ENCODE measurements at places on chromosomes 5 and 9.

DNA sequence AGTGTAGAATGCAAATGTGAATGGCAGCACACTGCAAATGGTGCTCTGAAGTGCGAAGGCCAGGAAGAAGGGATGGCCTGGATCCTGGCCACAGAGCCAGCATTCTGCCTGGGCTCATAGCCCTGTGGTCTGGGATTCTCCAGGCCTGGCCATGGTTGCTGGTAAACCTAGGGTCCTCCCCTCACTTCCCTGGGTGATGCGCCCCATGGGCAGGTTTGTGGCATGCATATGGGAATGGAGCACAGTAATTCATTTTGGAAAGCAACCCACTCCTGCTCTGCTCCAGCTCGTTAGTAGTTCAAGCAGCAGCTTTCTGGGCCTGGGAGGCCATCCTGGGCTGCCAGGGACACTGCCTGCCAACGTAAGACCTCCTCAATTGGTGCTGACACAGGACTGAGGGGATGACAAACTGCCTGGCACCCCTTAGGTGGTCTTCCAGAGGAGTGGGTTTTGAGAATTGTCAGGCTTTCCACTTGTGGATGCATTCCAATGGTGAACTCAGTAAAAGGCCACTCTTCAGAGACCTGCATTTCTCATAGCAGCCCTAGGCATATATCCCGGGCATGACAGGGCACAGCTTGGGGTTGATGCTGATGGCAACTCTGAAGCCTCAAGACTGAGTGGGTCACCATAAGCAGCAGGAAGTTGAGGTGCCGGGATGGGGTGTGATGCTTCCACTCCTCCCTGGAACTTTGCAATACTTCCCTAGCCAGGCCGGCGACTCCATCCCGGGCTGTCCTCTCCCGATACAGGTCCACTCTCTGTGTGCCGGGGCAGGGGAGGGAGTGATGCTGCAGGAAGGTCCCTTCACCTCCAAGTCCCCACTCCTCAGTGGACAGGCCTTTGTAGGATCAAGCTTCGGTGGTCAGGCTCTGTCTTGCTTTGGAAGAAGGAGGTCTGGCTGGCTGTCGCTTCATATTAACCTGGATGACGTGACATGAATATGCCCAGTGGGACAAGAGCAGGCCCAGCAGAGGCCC lies 1.2 kb upstream of the SLC25A48 start:
- DNase-seq, result no peak

GRCh38 chr5:135185481-135186065 lies 151.5 kb upstream of the PITX1 start:
- no peak for DNase-seq

- DNase-seq, result no peak
Observed at GRCh38 chr5:114097570-114097969, 264.3 kb upstream of the KCNN2 start.

DNA sequence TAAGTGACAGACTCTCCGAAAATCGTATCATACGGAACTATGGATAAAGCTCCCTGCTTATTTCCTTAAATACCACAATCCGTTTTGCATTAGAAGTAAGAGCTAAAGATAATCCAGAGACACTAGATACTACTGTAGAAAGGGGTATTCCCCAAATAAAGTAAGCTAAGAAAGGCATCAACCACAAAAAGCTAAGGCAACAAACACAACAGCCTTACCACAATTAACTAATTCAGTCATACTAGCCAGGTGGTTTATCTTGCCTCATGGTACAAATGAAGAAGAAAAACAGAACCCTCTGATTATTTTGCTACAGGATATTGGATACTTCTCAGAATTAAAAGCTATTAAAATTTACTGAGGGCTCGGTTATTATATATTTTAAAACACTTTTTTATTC lies 14.1 kb downstream of the ERP44 start:
- no peak for DNase-seq

GRCh38 chr9:93456504-93456903 lies 3.1 kb upstream of the FAM120AOS start:
- DNase-seq, result peak; percentile 52

DNA sequence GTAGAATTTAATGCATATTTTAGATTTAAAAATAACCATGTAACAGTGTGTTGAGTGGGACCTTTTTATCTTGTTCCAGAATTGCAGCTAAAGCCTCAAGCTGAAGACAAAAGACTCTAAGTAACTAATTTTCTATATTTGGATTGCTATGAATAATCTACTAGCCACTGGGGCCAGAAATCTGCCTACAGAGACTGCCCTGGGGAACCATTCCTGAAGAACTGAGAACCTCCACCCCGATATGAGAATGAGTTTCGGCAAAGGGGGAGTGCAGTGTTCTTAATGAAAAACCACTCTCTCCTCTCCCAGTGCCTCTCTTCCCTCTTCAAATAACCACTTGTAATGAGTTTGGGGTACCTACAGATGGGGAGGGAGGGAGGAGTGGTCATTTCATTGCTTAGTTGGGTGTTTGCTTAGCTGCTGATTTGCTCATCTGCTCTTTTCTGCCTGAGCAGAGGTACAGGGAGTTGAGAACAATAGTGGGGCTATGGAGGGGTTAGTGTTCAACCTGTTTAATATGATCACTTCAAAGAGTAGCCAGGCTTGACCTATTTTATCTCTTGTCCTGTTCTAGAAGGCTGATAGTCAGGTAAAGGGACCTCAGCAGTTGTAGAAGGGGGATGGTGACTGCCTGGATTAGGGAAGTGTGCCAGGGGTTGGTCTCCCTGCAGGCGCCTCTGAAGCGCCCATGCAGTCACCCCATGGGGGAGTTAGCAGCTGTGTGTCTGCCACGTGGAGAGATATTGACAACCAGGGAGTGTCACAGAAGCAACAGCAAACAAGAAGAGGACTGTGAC lies 47.7 kb downstream of the ATG10 start:
- peak; percentile 12 for DNase-seq

GRCh38 chr5:144945503-144945902 lies 774.8 kb downstream of the KCTD16 start:
- DNase-seq, result no peak

GRCh38 chr9:93252116-93252780 lies 68.3 kb downstream of the WNK2 start:
- no peak for DNase-seq

GRCh38 chr5:176985516-176985915 lies 21.1 kb downstream of the UIMC1 start:
- DNase-seq, result no peak

- peak; percentile 68 for DNase-seq
Observed at GRCh38 chr9:127955294-127956015, 17.8 kb upstream of the DPM2 start.

DNA sequence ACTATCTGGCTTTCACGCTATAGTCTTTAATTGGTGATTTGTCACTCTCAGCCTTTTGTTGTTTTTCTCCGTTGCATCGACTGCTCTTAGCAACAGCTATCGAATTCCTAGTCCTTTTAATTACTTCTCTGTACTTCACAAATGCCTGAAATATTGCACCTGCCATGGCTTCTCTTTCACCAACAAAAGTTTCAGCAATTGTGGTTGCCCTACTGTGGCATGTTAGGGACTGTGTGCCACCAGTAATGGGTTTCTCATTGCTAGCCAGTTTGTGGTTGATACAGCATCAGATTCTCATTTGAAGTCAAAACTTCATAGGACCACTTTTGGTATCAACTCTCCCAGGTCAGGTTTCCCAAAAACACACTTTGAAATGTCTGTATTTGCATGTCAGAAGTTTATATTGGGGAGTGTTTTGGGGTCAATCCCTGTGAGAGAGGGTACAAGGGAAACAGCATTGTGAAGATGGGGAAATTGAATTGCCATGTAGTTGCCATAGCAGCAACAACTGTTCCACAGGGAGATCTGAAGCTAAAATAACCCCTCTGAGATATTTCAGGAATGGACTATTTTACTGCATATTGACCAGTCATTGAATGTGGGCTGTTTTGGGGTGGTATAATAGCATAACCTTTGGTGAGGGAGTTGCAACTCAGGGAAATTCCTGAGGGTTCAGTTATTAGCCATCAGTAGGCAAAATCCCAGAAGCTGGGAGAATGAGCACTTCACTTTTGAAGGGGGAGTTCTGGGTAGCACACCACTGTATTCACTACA lies 99.2 kb downstream of the WDR70 start:
- DNase-seq, result no peak

GRCh38 chr9:73014011-73014410 lies 61.2 kb upstream of the ALDH1A1 start:
- no peak for DNase-seq

DNA sequence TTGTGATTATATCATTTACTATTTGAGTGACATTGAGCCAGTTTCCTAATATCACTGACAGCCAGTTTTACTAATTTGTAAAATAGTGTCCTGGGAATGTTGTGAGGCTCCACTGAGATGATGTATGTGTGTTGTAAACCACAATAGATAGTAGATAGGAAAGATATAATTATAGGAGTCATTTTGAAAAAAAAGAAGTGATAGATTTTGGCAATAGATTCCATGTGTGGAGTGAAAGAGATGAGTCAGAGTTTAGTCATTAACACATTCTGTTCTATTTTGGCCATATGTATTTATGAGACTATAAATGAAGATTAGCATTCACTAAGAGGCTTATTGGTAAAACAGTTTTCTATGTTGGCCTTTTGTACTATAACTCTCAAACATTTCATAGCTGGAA lies 388.2 kb downstream of the FAM170A start:
- no peak for DNase-seq

DNA sequence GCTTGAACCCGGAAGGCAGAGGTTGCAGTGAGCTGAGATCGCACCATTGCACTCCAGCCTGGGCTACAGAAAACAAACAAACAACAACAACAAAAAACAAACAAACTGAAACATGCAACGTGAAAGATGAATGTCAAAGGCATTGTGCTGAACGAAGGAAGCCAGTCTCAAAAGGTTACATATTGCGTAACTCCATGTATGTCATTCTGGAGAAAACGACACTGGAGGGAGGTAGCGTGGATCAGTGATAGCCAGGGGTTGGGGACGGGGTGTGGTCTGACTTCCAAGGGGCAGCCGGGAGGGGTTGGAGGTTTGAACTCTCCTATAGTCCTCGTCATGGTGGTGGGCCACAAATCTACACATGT lies 12.1 kb upstream of the WDR5 start:
- no peak for DNase-seq

DNA sequence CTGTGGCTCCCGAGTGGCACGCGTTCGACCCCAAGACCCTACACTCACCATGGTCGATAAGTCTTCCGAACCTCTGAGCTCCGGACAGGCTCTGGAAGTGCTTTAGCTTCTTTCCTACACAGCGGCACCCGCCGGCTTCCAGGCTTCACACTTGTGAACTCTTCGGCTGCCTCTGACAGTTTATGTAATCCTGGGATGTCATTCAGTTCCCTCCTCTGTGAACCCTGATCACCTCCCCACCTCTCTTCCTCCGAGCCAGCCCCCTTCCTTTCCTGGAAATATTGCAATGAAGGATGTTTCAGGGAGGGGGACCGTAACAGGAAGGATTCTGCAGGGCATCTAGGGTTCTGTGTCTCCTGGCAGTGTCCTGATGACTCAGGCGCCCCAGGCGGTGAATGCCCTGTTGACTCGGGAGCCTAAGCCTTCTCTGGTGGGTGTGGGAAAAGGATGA lies at the start of gene CD14:
Gene CD14, minus strand, starts transcription at position 155 of the 451 bp plus-strand sequence. Its CDS starts 104 bp downstream, at position 51.
- DNase-seq, result peak; percentile 33

- no peak for DNase-seq
Observed at GRCh38 chr5:34564710-34565235, 91.4 kb upstream of the RAI14 start.

DNA sequence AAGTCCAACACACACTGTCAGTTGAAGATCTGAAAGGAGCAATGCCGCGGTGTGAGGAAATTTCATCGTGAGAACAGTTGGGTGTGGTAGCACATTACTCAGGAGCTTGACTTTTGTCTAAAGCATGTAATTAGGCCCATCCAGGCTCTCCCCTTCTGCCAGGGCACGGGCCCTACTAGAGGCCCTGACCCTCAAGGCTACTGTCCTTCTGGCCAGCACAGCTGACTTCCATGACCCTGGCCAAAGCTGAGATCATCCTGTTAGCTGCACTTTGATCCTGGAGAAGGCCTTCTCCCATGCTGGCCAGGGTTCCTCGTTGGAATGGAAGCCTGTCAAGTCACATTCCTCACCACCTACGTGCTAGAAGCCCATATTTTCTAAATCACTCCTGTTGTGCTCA lies 77.8 kb upstream of the SLC1A3 start:
- DNase-seq, result no peak

DNA sequence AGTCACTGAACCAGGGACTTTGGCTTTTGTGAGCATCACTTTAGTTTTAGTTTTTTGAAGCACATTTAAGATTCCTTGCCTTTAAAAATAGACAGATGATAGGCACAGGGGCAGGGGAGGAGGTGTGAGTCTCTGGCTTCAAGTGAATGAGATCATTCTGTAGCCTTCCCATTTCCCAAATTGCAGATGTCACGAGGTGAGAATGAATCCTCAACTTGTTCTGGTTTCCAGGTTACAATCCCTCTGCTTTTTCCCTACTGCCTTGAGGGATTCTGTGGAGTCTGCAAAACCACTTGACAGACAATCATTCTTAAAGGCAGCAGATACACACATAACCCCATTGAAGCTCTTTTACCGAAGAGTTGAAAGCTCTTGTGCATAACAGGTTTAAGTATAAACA lies 332.4 kb downstream of the DMAC1 start:
- no peak for DNase-seq

DNA sequence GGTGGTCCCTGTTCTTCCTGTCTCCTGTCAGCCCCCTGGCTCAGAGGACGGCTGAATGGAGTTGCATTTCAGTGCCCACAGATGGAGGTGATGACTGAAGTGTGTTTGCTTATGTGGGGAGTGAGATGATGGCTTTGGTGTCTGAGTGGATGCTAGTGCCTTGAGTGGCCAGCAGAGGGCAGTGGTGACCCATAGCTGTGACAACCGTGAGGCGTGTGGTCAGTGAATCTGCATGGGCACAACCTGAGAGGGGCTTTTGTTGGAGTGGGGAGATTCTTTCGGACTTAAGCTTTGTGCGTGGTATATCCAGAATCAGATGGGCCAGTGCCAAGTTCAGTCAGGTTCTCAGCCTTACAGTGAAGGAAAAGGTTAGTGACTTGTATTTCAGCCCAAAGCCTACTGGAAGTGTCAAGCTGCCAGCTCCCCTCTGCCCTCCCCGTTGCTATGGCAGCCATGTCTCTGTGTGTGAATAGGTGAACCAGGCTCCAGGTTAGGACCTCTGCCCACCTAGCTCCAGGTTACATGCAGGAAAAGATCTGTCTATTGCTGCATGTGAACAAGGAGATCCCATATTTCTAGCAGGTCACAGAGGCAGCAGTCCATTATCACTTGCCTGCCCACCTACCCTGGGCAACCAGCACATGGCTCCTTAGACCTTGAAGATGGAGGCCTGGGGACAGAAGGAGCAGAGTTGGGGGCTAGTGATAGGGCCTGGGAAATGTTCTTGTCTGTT lies 14.7 kb upstream of the CXXC5 start:
- no peak for DNase-seq

- no peak for DNase-seq
Observed at GRCh38 chr9:134066913-134067851, 644 bp downstream of the BRD3 start.

DNA sequence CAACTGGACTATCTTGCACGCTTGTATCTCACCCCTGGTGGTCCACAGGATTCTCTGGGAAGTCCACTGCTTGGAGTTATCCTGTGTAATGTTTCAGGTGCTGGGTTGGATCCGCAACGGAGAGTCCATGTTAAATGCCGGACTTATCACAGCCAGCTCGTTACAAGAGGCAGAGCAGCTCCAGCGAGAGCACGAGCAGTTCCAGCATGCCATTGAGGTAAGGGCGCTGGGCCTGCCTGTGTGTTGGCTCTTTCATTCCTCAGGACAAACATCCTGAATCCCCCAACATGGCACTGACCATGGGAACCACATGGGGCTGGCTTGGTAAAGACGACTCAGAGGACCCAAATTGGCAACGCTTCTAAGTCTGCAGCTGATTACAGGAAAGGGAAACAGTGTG lies 214.8 kb upstream of the OTULINL start:
- no peak for DNase-seq
